CD4-positive, alpha-beta T cell treated with Interleukin-4 for 1 hour (primary cell): ENCODE measurements at places on chromosomes 16 and 17.

- no peak for DNase-seq
These were observed 30.4 kb upstream of the CALB2 start for GRCh38 chr16:71328151-71328550.

GRCh38 chr16:88086571-88087516 is 135.6 kb downstream of the BANP start:
- DNase-seq: no peak

DNA sequence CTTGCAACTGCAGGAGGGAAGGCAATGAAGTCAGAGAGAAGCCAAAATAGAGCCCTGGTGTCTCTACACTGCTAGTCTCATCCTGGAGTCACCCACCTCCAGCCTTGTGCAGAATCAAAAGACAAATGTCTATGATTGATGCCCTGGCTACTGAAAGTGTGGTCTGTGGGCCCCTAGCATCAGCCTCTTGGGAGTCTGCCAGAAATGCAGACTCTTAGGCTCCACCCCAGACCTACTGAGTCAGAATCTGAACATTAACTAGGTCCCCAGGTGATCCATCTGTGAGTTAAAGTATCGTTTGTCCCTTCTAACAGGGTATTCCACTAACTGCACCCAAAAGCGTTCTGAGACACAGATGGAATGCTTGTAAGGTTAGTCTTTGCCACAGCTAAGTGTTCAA is 21.2 kb downstream of the EARS2 start:
- no peak for DNase-seq

DNA sequence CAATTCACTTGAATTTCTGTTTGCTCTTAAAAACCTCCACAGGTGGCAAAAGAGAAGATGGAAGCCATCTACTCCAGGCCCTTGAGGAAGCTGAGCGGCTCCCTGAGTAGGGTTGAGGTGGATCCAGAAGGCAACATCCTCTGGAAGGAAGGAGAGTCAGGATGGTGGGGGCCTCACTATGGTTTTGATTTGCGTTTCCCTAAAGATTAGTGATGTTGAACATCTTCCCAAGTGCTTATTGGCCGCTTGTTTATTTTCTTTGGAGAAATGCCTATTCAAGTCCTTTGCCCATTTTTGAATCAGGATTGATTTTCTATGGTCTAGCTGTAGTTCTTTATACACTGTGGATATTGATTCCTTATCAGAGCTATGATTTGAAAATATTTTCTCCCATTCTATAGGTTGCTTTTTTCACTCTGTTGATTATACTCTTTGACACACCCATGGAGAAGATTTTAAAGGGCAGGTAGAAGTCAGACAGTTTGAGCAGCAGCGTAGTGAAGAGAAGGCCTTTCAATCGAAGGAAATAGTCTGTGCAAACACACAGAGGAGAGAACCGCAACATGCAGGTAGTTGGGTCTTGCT is 58.6 kb downstream of the WSB1 start:
- DNase-seq: no peak

DNA sequence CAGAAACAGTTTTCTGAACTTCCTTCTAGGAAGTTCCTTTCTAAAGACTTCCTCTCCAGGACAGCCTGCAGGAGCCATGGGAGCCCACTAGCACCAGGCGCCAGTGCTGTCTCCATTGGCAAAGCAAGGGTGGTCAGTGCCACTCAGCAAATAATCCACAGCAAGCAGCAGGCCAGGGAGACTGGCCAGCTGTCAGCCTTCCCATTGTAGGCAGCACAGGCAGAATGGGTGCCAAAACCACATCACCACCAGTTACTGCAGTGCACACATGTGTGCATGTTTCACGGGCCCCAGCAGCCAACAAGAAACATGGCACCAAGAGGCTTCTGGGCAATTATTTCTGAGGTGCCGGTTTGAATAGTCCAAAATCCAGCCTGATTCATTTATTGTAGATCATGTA is 26.7 kb downstream of the DNASE1 start:
- no peak for DNase-seq

- no peak for DNase-seq
These were observed 2.1 kb downstream of the CPD start for GRCh38 chr17:30380643-30381339.

- no peak for DNase-seq
These were observed 3.4 kb upstream of the PDZD9 start for GRCh38 chr16:22004341-22004740.

DNA sequence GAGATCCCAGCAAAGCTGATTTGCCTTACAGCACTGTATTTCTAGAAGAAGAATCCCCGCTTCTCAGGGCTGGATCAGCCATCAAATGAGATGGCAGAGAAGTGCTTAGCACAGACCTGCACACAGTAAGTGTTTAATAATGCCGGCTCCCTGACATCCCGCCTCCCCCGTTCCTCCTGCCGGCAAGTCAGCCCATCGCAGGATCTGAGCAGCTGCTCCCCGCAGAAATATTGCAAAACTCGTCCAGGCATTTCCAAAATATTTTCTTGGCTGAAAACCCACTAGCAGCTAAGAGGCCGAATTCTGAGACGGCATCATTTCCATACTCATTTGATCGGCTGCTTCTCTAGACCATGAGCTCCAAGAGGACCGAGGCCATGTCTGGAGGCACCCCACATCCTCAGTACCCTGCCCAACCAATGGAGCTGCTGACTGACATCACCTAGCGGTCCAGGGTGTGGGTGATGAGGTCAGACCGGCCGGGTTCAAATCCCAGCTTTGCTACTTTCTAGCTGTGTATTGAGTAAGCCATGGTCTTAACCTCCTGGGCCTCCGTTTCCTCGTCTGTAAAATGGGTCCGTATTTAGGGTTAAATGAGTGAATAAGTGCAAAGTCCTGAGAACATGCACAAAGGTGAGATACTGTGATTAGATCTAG is 251.5 kb downstream of the KATNIP start:
- no peak for DNase-seq

DNA sequence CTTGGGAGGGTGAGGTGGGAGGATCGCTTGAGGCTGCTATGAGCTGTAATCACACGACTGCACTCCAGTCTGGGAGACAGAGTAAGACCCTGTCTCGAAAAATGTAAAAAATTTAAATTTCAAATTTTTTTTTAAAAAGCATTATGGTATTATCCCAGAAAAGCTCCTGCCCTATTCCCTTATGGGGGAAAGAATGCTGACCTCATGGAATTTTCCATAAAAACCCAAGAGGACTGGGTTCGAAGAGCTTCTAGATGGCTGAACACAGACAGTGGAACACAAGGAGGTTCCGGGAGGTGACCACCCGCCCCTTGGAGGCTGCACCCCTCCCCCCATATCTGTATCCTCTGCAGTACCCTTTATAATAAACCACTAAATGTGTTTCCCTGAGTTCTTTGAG is 4.0 kb downstream of the EIF4A3 start:
- DNase-seq: no peak
